MV-4-11 (cell line): ENCODE measurements at places on chromosomes 6 and 20.

DNA sequence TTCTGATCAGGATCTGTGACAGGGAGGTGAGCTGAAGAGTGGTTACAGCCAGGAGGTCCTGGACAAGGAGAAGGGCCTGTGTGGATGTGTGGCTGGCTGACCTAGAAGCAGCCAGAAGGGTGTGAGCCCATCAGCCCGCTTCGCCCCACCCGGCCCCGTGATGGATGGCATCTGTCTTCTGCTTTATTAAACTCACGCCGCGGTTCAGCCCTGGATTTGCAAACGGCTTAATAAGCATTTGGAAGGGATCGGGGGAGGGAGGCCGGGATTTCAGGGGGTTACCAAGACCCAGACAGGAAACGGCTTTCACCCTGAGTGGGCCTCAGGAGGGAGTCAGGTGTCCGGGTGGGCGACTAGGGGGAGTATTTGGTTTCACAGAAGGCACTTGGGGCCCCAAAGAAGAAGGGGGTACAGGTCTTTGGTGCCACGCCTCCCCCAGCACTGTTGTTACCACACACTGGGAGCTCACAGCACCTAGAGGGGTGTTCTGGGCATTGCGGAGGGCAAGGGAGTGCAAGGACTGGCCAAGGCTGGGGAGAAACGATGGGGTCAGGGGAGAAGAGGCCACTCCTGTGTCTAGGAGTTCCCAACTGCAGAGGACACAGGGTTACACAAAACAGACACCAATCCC is 53.8 kb upstream of the FOXP4 start:
- no peak for DNase-seq

- no peak for DNase-seq
These were observed 296.7 kb downstream of the ZFAND3 start for GRCh38 chr6:38116248-38116647.

DNA sequence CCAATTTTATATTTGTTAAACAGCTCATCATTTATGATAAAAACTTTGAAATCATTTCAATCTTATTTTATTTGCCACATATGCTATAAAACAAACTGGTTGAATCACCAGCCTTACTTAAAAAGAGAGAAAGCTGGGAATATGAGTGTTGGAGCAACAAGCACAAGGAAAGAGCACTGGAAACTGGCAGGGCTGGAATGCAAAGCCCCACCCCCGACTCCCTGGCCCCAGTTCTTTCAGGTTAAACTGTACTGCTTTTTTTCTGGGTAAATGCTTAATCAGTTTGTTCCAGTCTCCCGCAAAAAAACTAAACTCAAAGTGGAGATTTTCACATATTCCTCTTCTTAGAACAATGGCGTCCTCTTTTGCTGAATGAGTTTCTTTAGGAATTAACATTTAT is 433.8 kb upstream of the NOX3 start:
- DNase-seq, result no peak

- peak; percentile 92 for DNase-seq
These were observed 715.8 kb upstream of the HS3ST5 start for GRCh38 chr6:115058414-115059211.

DNA sequence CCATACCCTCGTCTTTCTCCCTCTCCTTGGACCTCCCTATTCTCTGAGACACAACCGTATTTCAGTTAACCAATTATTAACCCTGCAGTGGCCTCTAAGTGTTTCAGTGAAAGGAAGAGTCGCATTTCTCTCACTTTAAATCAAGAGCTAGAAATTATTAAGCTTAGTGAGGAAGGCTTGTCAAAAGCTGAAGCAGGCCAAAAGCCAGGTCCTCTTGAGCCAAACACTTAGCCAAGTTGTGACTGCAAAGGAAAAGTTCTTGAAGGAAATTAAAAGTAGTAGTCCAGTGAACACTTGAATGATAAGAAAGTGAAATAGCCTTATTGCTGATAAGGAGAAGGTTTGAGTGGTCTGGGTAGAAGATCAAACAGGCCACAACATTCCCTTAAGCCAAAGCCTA is 58.3 kb downstream of the SNX9 start:
- no peak for DNase-seq

- DNase-seq, result no peak
These were observed 37.5 kb downstream of the ELMO2 start for GRCh38 chr20:46368902-46369268.

DNA sequence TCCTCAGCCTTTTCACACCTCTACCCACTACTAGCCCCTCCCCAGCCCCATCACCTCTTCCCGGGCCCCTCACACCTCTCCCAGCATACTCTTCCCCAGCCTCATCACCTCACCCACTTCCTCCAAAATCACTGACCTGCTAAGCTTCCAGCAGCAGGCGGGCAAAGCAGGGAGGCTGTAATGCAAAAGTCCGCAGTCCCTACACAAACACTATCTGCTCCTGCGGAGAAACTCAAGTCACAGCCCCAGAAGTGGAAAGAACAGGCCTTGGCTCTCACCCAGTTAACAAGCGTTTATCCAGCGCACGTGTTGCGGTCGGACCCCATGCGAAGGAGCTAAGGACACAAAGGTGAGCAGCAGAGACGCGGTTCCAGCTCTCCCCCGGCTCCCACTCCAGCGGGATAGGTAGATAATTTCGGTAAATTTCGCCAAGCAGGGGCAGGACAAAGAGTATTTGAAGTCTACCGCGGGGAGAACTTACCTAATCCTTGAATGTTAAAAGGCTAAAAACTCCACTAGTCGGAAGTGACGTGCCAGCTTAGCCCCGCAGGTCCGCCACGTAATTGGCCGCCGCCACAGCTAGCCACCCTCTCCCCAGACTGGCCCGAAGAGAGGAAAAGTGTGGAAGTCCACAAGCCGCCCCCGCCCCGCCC is 728 bp upstream of the TRIM39 start:
- peak; percentile 69 for DNase-seq
